Caco-2 (cell line): ENCODE measurements at places on chromosomes 5 and 9.
A peak's percentile ranks its signal among the peaks of the same experiment; 100 is the strongest.

DNA sequence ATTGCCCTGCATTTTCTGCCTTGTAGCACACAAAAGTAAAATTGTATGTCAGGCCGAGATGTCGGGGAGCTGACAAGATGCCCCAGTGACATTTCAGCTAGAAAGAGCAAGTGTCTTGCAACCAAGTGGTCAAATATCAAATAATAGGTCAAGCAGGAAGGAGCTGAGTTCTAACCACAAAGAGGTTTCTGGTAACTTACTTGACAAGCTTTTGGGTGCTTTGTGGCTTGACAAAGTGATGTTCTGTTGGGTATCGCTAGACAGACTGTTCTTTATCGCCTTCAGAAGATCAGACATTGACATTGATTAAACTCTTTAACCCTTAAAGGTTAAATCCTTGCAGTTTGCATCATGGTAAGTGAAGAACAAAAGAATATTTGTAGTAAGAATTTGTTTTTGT, 419.9 kb downstream of the CCDC171 start:
- no peak for DNase-seq

- no peak for DNase-seq
These were observed 67.3 kb downstream of the DOCK8 start for GRCh38 chr9:281741-282645.

GRCh38 chr9:91147079-91147708, 214.5 kb downstream of the AUH start:
- DNase-seq = no peak

- no peak for DNase-seq
These were observed 21.5 kb downstream of the CWC27 start for GRCh38 chr5:64790210-64790609.

- peak; percentile 66 for DNase-seq
These were observed 23.3 kb downstream of the TNFSF8 start for GRCh38 chr9:114906922-114907571.

DNA sequence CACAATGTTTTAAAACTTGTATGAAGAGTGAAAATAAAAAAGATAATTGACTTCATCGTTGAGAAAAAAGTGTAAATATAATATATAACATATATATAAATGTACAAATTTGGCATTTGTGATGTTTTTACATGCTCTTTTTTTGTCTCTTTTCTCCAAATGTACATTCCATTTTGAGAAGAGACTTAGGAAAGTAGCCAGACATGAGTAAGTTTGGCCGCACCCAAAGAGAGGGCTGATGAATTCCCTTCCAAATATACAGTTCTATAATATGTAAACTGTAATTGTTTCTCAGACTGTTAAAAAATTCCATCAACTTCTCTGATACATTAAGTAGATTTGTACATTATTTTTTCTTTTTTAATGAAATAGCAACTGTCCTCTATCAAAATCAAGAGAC, 193.2 kb upstream of the MAP3K1 start:
- DNase-seq = no peak

- DNase-seq = no peak
These were observed 2.3 kb downstream of the SLC4A9 start for GRCh38 chr5:140362311-140362710.

GRCh38 chr9:130325921-130326320, 60.4 kb downstream of the HMCN2 start:
- DNase-seq = no peak

DNA sequence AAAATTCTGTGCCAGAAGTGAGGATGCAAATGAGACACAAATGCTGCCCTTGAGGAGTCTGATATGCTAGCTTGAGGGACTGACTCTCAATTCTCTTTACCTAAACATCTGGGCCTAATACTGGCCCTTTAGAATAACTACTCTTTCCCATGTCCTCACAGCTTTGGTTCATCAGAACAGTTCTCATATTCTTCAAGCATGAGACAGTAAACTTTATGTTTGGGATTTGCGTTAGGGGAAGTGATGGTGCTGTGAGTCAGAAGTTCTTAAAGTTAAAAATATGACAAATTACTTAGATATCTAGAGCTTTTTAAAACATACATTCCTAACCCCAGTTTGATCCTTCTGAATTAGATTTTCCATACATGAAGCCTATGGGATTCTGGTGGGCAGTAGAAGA, 665.0 kb upstream of the RGMB start:
- DNase-seq = no peak

DNA sequence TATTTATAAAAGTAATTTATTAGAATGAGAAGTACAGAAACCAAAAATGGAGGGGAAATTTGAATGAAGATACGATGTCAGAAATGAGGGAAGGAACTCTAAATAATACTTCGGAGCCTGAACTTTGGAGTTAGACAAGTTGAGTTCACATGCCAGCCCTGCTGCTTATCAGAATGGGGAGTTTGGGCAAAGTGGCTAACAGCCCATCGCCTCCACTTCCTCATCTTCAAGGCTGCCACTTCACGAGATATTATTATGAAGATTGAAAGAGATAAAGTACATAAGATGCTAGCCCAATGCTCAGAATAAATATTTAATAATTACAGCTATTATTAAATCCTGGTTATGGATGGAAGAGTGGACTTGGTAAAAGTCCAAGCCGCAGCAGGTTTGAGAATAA, 56.2 kb upstream of the ABCA1 start:
- DNase-seq = no peak

- DNase-seq = no peak
These were observed 58.0 kb downstream of the DAP start for GRCh38 chr5:10702911-10703491.

- no peak for DNase-seq
These were observed 210.0 kb downstream of the SEC61B start for GRCh38 chr9:99432075-99432474.

DNA sequence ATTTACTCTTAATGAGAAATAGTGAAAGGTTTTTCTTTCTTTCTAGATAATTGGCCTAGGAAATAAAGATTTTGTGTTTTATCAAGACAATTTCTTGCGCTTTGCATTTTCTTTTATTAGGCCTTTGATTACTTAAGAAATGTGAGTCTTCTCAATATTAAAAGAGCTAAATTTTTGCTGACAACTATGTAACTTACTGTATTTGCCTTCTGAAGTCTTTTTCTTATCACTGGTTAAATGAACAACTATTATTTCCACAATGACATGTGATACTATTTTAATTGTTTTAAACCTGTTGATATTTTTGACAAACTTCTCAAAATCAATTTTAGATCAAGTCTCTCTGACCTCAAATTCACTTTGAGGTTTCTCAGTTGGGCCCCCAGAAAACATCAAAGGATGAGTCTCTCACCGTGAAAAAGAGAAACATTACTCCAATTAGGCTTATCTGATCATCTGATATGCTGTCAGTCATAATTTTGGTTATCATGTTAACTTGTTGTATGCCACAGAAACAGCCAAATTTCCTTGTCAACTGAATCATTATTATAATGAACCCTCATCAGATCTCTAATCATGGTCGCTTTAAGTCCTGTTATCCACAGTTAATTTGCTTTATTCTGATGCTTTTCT, 48.8 kb downstream of the RAPGEF1 start:
- DNase-seq = no peak

GRCh38 chr5:1946776-1947175, 64.1 kb upstream of the IRX4 start:
- no peak for DNase-seq

- peak; percentile 48 for DNase-seq
These were observed 2.0 kb downstream of the LARP1 start for GRCh38 chr5:154756868-154757813.

DNA sequence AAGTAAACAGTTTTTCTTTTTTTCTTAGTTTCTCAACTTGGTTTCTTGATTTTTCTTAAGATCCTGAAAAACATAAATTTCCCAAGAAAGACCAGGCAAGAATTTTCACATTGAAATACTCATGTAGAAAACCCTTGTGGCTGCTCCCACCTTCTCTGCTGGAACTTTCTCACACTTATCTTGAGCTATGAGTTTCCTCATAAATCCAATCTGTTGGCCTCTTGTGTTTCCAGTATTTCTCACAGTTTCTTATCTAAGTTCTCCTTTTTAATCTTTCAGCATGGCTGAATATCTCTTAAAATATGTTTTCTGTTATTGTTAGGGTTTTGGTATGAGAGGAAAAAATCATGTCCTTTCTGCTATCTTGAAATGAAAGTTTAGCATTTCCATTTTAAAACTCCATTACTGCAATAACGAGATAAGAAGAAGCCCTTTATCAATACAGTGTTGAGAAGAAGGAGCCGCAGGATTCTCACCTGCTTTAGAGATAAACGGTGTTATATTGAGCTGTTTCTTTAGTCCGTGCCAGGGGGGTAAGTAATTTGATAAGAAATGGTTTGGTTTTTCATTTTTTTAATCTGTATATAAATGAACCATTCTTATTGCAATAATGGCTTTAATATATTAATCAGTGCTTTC, 89.3 kb downstream of the ALDH1A1 start:
- no peak for DNase-seq

GRCh38 chr5:175383350-175383749, 60.6 kb downstream of the DRD1 start:
- peak; percentile 29 for DNase-seq

- no peak for DNase-seq
These were observed 278.7 kb downstream of the DENND1A start for GRCh38 chr9:123651273-123651672.

DNA sequence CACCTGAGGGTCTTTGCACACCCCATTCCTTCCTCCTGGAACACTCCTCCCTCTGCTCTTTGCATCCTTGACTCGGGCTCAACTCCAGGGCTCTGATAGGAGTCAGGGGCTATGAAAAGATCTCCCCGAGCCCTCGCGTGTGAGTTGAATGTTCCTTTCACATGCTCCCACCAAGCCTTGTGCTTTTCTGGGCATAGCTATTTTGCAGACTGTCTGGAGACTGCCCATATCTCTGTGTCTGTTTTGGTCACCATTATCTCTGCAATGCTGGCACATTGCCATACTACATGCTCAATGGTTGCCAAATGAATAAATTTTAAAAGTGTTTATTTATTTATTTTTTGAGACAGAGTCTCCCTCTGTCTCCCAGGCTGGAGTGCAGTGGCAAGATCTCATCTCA, 56.9 kb upstream of the PLPP1 start:
- DNase-seq = no peak

- no peak for DNase-seq
These were observed 123.9 kb upstream of the PUM3 start for GRCh38 chr9:2967766-2968165.
